Muscle of leg (tissue), 16 donors: ENCODE measurements at places on chromosomes 7 and 10.

DNA sequence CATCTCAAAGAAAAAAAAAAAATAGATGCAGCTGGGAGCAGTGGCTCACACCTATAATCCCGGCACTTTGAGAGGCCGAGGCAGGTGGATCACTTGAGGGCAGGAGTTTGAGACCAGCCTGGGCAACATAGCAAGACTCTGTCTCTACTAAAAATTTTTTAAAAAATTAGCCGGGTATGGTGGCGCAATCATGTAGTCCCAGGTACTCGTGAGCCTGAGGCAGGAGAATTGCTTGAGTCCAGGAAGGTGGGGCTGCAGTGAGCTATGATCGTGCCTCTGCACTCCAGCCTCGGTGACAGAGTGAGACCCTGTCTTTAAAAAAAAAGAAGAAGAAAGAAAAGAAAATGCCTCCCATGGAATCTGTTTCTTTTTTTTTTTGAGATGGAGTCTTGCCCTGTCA, 31.9 kb downstream of the GTF2IRD1 start:
- no peak overlapping the region for H3K4me3 ChIP-seq
- peak overlapping the region; percentile 13 for H3K27ac ChIP-seq
- DNase-seq: no peak
- H3K27me3 ChIP-seq: no peaks in the 10 kb centered on the region
- no peaks in the 10 kb centered on the region for H3K36me3 ChIP-seq

DNA sequence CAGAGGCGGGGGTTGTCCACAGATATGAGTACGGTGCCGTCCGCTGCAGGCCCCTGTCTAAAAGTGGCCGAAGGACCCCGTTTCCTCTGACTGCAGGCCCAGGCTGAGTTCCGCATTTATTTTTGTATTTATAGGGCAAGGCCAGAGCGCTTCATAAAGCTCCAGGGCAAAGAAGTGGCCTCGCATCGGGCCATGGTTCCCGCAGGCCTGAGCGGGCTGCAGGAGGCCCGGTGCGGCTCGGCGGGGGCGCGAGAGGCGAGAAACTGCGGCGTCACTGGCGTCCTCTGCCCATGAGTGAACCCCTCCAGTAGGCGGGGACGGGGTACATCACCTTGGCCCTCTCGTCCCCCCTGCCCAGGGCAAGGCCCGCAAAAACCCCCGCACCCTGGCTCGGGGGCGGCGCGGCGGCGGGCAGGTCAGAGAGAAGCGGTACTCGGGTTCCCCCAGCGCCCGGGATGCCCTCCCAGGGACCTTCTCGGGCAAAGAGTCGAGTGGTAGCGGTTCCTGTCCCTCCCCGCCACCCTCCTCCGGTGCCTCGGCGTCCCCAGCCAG, 355.7 kb downstream of the DNAJB6 start:
- H3K27ac ChIP-seq: no peak overlapping the region
- H3K27me3 ChIP-seq: peaks cover 64% of the 10 kb centered on the region

DNA sequence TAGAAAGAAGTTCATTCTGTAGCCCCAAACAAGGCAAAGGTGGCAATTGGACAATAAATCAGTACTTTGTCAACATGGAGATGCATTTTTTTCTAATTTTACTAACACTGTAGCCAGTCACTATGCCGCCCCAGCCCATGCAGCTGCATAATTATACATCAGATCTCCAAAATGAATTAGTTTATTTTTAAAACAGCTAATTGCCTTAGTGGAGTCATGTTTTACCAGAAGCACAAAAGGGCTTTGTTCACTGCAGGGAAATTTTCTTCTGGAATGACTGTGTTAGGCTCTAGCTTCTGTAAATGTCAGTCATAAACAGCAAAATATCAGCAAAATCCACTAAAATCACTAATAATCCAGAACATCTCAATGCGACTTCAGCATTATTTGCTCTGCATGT, 20.1 kb upstream of the HDAC9 start:
- DNase-seq: no peak
- no peak overlapping the region for H3K4me3 ChIP-seq
- H3K27ac ChIP-seq: no peak overlapping the region

DNA sequence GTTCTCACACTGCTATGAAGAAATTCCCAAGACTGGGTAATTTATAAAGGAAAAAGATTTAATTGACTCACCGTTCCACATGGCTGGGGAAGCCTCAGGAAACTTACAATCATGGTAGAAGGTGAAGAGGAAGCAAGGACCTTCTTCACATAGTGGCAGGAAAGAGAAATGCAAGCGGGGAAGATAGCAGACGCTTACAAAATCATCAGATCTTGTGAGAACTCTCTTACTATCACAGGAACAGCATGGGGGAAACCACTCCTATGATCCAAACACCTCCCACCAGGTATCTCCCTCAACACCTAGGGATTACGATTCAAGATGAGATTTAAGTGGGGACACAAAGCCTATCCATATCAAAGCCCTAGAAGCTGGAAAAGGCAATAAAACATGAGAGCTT, 130.8 kb downstream of the MDFIC start:
- H3K36me3 ChIP-seq: no peaks in the 10 kb centered on the region
- H3K4me3 ChIP-seq: no peak overlapping the region
- no peaks in the 10 kb centered on the region for H3K27me3 ChIP-seq
- H3K4me1 ChIP-seq: no peaks in the 10 kb centered on the region
- H3K27ac ChIP-seq: no peak overlapping the region

GRCh38 chr7:158811894-158812293, 17.4 kb downstream of the ESYT2 start:
- H3K27me3 ChIP-seq: no peaks in the 10 kb centered on the region
- no peak overlapping the region for H3K4me3 ChIP-seq
- H3K27ac ChIP-seq: no peak overlapping the region
- peaks cover 29% of the 10 kb centered on the region for H3K4me1 ChIP-seq
- no peak for DNase-seq
- H3K36me3 ChIP-seq: peaks cover 4% of the 10 kb centered on the region

- H3K27ac ChIP-seq: no peak overlapping the region
- no peak for DNase-seq
- H3K4me3 ChIP-seq: no peak overlapping the region
Observed at GRCh38 chr7:96287132-96287531, 34.8 kb downstream of the SLC25A13 start.

GRCh38 chr10:62482581-62482980, 108.4 kb downstream of the ZNF365 start:
- no peaks in the 10 kb centered on the region for H3K36me3 ChIP-seq
- DNase-seq: no peak
- H3K4me3 ChIP-seq: no peak overlapping the region
- H3K4me1 ChIP-seq: no peaks in the 10 kb centered on the region
- no peaks in the 10 kb centered on the region for H3K27me3 ChIP-seq

DNA sequence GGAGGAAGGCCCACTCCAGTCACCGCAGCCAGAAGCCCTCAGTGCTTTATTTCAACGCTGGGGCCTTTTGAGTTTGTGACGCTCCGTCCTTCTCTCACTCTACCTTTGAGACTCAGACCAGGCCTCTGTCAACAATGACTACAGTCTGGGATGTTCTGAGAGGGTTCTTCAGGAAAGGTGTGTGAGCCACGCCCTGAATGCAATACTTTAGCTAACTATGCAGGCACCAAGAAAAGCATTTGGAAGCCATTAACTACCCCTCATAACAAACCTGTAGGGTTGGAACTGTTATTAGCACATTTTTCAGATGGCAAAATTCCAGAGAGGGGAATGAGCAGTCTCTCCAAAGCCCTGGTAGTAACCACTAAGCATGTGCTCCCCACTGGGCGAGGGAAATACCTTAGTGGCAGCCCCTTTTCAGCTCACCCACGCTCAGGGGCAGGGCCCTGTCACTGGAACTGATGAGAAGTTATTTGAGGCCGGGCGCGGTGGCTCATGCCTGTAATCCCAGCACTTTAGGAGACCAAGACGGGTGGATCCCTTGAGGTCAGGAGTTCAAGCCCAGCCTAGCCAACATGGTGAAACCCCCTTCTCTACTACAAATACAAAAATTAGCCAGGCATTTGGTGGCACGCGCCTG, 5.7 kb upstream of the ARPC1B start:
- no peak for DNase-seq
- no peak overlapping the region for H3K27ac ChIP-seq
- peaks cover 13% of the 10 kb centered on the region for H3K4me1 ChIP-seq
- H3K36me3 ChIP-seq: peaks cover 38% of the 10 kb centered on the region
- H3K4me3 ChIP-seq: no peak overlapping the region

GRCh38 chr7:157235357-157236333, 96.9 kb downstream of the UBE3C start:
- H3K27ac ChIP-seq: no peak overlapping the region
- peaks cover 46% of the 10 kb centered on the region for H3K36me3 ChIP-seq
- H3K4me3 ChIP-seq: no peak overlapping the region
- no peaks in the 10 kb centered on the region for H3K4me1 ChIP-seq

DNA sequence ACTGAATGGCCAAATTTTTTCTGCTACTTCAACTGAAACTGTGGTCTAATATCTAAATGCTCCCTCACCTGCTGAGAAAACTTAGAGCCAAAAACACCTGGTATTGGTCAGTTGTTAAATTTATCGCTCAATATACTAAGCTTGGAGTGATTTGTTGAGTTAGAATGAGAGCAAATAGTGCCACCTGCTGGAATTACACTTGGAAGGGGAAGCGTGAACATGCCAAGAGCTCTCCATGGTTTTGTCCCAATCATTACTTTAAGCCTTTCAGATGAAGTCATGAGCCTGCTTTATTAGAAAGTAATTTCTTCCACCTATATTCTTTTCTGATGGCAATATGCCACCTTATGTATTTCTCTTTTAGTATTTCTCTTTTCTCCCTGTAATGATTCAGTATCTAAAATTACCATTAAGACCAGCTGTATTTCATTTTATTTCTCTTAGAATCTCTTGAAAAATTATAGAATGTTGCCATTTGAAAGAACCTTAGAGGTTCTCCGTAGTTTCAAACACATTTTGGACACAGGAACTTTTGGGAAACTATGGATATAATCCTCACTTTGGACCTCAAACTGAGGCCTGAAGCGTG, 447.8 kb upstream of the C7orf33 start:
- H3K27ac ChIP-seq: no peak overlapping the region
- H3K36me3 ChIP-seq: no peaks in the 10 kb centered on the region
- H3K4me3 ChIP-seq: no peak overlapping the region
- H3K27me3 ChIP-seq: no peaks in the 10 kb centered on the region

- no peaks in the 10 kb centered on the region for H3K36me3 ChIP-seq
- no peak overlapping the region for H3K4me3 ChIP-seq
- no peaks in the 10 kb centered on the region for H3K27me3 ChIP-seq
- peaks cover 24% of the 10 kb centered on the region for H3K4me1 ChIP-seq
- DNase-seq: peak; percentile 78
- H3K27ac ChIP-seq: peak overlapping the region; percentile 42
Observed at GRCh38 chr7:71408271-71408670, 276.3 kb downstream of the GALNT17 start.

DNA sequence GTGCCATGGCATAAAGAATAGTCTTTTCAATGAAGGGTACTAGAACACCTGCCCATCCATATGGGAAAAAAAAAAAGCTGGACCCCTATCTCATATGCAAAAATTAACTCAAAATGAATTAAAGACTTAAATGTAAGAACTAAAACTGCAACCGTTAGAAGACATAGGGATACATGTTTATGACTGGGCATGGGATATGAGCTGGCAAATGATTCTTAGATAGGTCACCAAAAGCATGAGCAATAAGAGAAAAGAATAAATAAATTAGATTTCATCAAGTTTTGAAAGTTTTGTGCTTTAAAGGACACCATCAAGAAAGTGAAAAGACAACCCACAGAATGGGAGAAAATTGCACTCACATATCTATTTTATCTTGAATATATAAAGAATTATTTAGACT, 222.0 kb downstream of the ADK start:
- H3K36me3 ChIP-seq: no peaks in the 10 kb centered on the region
- no peaks in the 10 kb centered on the region for H3K27me3 ChIP-seq
- no peak for DNase-seq
- no peak overlapping the region for H3K4me3 ChIP-seq
- H3K27ac ChIP-seq: no peak overlapping the region
- H3K4me1 ChIP-seq: no peaks in the 10 kb centered on the region

- no peaks in the 10 kb centered on the region for H3K27me3 ChIP-seq
- no peaks in the 10 kb centered on the region for H3K36me3 ChIP-seq
- no peaks in the 10 kb centered on the region for H3K4me1 ChIP-seq
- no peak overlapping the region for H3K4me3 ChIP-seq
Observed at GRCh38 chr10:10526846-10527245, 490.8 kb upstream of the CELF2 start.

DNA sequence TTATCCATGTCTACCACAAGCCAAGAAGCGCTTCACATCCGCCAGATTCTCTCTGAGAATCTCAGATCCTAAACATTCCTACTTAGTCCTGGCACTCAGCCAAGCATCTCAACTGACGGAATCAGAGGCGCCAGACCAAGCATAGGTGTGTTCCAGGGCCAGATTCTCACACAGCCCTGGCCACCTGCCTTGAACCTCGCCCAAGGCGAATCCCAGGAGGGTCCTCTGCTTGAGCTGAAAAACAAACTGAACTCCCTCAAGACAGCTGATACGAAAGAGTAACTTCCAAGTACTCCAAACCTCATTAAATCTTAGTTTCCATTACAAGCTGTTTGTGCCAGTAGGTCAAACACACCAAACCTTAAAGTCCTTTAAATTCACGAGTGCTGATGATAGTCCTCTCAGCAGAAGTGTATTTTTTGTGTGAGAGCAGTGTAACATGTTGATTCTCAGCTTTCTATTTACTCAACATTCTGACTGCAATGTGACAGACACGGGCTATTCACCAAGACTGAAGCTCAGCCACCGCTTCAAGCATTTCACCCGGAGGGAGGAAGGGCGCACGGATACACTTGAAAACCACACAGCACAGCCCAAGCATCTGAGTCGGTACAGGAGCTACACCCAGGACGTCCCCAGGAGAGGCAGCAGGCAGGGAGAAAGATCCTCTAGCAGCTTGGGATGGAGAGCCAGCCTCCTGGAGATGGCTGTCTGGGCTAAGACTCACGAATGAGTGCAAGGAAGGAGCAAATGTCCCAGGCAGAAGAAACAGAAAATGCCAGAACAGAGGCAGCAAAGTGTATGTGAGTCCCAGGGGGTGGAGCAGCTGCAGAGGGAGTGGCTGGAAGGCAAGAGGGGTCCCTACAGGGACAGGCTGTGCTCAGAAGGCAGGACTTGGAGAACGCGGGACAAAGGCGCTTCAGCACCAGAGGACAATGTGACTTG, 6.0 kb downstream of the PARD3 start:
- peaks cover 2% of the 10 kb centered on the region for H3K36me3 ChIP-seq
- peak; percentile 81 for DNase-seq
- H3K4me1 ChIP-seq: peaks cover 39% of the 10 kb centered on the region
- H3K27ac ChIP-seq: peak overlapping the region; percentile 90
- peaks cover 4% of the 10 kb centered on the region for H3K27me3 ChIP-seq

- no peak overlapping the region for H3K27ac ChIP-seq
- H3K4me3 ChIP-seq: no peak overlapping the region
- no peaks in the 10 kb centered on the region for H3K36me3 ChIP-seq
Observed at GRCh38 chr7:87483131-87483530, 7.7 kb upstream of the ABCB4 start.

- H3K36me3 ChIP-seq: no peaks in the 10 kb centered on the region
- peak; percentile 7 for DNase-seq
Observed at GRCh38 chr10:99276848-99277486, 41.3 kb upstream of the HPSE2 start.

- H3K27me3 ChIP-seq: no peaks in the 10 kb centered on the region
- no peak for DNase-seq
- H3K4me1 ChIP-seq: no peaks in the 10 kb centered on the region
- H3K36me3 ChIP-seq: peaks cover 6% of the 10 kb centered on the region
Observed at GRCh38 chr7:141001122-141001521, 13.6 kb downstream of the MRPS33 start.

GRCh38 chr7:19561121-19561805, 147.6 kb downstream of the POLR1F start:
- no peaks in the 10 kb centered on the region for H3K27me3 ChIP-seq
- H3K27ac ChIP-seq: no peak overlapping the region
- H3K4me3 ChIP-seq: no peak overlapping the region

GRCh38 chr7:5677538-5678294, 103.7 kb downstream of the RNF216 start:
- peak overlapping the region; percentile 75 for H3K27ac ChIP-seq
- peaks cover 56% of the 10 kb centered on the region for H3K4me1 ChIP-seq
- H3K27me3 ChIP-seq: no peaks in the 10 kb centered on the region
- H3K36me3 ChIP-seq: peaks cover 13% of the 10 kb centered on the region
- peak; percentile 84 for DNase-seq
